ENCODE measurements at places on chromosomes 1 and 21.

DNA sequence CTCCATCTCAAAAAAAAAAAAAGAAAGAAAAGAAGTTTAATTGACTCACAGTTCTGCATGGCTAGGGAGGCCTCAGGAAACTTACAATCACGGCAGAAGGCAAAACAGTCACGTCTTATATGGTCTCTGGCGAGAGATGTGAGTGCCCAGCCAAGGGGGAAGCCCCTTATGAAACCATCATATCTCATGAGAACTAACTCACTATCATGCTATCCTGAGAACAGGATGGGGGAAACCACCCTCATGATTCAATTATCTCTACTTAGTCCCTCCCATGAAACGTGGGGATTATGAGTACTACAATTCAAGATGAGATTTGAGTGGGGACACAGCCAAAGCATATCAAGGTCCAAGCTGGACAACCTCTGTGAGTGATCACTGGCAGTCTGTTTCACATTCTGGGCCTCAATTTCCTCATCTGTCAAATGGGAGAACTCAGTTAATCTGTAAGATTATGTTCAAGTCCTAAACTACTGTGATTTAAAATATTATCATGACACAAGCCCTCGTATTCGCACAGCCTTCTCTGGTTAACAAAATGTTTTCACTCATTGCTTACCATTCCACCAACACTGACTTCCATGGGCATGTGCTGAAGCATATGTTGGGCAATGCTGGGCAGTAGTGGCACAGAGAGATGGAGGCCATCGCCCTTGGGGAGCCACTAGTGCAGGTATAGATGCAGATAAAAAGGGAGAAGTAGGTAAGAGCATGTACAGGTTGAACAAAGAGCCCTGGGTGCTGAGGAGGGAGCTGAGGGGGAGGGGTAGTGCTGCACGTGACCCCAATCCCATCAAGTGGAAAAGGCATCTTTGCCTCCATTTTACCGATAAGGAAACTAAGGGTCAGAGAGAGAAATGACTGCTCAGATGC is 46.2 kb upstream of the SLC2A1 start:
- no peak for DNase-seq

DNA sequence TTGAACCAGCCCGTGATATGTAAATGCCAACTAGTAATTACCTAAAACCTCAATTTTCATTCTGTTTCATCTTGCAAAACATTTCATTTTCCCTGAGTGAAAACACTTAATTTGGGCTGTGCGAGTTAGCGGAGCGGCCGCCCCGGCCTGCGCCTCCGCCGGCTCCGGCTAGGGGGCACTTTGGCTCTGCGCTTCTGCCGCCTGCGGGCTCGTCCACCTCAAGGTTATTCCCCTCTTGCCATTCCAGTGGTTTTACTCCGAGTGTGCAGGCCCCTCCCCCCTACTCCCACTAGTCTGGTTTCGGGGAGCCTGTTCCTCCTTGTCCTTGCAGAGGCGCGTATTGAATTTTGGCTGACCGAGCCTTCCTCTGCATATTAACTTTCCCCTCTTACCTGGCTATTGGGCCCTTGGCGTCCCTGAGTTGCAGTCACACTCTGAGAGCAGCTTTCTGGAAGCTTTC is 55.6 kb downstream of the PEX14 start:
- DNase-seq = no peak

DNA sequence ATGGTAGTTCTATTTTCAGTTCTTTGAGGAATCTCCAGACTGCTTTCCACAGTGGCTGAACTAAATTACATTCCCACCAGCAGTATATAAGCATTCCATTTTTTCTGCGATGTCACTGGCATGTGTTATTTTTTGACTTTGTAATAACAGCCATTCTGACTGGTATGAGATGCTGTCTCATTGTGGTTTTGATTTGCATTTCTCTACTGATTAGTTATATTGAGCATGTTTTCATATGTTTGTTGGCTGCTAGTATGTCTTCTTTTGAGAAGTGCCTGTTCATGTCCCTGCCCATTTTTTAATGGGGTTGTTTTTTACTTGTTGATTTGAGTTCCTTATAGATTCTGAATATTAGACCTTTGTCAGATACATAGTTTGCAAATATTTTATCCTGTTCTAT is 87.9 kb downstream of the RPS6KC1 start:
- DNase-seq = no peak

- no peak for DNase-seq
Measured at GRCh38 chr1:16924216-16924918, 2.6 kb downstream of the CROCC start.
